ENCODE measurements at places on chromosomes 6 and 20.

- DNase-seq = no peak
Observed at GRCh38 chr6:170371588-170371987, 65.0 kb downstream of the FAM120B start.

DNA sequence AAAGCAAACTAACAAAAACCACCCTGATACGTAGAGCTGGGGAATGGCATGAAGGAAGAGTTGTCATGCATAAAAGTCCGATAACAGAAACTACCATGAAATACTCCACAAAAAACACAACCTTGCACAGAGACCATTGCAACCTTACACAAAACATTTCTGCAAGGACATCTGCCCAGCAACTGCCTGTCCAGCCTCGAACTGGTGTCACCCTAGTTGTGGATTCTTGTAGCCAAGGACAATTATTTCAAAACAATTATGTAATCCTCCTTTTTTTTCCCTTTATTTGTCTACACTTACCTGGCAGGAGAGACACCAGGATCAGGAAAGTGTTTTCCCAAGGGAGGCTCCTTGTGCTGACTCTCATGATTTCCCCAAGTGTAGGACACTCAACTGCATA is 232.5 kb upstream of the SYNDIG1 start:
- DNase-seq = no peak

GRCh38 chr20:62885046-62885895 is 23.6 kb upstream of the TCFL5 start:
- no peak for DNase-seq

- no peak for DNase-seq
Observed at GRCh38 chr20:49742948-49743347, 29.3 kb upstream of the B4GALT5 start.

- DNase-seq = no peak
Observed at GRCh38 chr6:113271437-113271836, 585.7 kb upstream of the MARCKS start.

GRCh38 chr20:61328911-61329558 is 77.0 kb downstream of the CDH4 start:
- DNase-seq = no peak

DNA sequence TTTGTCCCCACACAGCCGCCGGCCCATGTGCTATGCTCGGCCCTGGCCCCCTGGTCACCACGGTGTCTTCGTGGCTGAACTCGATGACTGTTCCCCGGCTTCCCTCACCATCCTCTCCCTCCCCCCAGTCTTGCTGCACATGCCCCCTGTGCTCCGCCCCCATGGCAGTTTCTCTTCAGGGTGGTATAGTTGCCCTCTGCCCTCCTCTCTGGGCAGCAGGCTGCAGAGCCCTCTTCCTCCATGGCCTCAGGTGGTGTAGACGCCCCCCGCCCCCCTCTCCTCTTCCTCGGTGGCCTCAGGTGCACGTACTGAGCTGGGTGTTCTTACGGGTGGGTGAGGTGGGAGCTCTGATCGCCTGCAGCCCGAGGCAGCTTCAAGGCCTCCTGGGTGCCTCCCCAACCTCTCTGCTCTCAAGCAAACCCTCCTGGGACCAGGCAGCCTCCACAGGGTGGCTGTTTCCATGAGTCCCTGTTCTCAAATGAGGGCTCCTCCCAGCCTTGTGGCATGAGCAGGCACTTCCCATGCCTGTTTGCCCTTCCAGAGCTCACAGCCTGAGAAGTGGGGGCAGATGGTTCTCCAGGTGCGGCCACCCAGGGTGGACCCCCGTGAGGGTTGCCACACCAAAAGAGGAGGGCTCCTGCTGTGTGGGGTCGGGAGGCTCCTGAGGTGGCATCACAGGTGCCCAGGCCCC is 24.8 kb downstream of the COL20A1 start:
- DNase-seq = no peak

GRCh38 chr6:70152786-70153185 is 150.1 kb downstream of the COL9A1 start:
- no peak for DNase-seq

DNA sequence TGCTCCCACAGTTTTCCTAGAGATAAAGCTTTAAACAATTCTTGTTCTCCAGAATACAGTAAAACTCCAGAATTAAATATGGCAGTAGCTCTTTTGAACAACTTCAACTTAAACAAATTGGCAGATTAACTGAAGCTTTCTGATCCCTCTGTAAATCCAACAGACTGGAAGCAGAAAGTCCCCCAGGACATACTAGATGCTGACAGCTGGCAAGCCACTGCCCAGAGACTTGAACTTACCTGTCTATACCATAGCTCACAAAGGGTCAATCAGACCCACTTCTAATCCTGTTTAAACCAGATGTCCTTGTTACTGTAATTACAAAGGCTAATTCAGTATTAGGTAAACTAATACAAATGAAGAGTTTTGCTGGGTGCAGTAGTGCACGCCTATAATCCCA is 12.3 kb downstream of the GPLD1 start:
- no peak for DNase-seq

DNA sequence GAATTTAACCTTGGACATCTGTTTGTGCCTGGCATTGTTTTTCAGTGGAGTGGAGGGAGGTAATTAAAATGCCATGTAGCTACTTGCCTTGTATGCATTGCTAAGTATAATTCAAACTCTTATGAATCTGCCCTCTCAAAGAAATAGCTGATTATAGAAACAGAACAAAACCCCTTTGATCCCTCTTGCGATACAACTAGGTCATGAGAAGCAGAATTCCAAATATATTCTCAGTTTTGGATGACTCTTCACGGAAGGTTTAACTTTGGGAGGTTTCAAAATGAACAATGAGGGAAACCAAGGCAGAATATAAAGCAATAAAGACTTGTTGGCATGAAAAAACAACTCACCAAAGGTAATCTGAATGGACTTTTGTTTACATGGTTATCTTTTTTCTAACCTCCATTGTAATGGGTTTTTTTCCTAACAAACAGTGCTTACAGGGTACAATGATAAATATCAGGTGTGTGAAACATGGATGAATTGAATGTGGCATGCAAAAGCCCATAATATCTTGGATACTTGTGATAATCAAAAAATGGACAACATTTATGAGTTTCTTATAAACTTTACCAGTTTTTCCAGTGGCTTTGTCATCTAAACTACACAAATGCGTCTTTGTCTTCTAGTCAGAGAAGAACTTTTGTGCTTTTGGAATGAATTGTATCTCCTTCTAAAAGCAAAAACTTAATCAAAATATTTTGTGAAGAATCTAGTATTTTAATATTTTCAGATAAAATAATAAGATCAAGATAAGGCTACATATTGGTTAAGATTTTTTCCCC is 15.7 kb upstream of the HEY2 start:
- no peak for DNase-seq

GRCh38 chr6:44775121-44775520 is 387.6 kb downstream of the CDC5L start:
- no peak for DNase-seq

GRCh38 chr20:10679269-10679668 is 5.5 kb upstream of the JAG1 start:
- DNase-seq = no peak

GRCh38 chr6:146878168-146878951 is 279.6 kb downstream of the ADGB start:
- peak; percentile 78 for DNase-seq

GRCh38 chr6:46325561-46326530 is 155.1 kb upstream of the ENPP5 start:
- no peak for DNase-seq

- peak; percentile 13 for DNase-seq
Observed at GRCh38 chr6:111731456-111732195, 125.9 kb upstream of the TRAF3IP2 start.

DNA sequence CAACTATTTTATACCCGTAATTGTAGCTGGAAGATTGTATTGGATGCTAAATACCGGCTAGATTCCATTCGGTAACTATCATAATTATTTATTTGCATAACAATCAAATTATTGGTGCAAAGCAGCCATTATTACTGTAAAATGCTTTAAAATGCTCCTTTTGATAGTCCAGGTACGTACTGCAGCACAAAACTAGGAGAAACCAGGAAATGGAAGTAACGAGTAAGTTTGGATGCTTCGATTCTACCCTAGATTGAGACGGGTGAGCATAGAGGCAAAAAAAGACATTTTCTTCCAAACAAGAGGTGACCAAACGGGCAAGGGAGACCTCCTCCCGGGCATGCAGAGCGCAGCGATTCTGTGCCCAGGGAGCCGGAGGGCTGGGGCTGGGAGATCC is 469 bp upstream of the XRN2 start:
- DNase-seq = no peak

DNA sequence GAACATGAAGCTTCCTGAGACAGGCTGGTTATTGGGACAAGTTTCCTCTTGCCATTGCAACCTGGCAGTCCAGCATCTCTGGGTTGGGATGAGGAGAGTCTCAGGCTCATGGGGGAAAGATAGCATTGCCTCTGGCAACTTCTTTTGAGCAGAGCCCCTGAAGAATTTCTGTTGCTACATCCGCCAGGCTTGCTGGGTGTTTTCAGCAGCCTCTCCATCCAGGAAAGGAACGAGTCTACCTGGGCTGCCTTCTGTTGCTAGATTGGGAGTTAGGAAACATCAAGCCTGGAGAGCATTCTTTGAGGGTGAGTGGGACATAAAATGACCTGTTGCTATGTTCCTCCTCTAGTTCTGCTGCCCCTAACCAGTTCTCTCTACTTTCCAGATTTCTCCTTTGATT is 313.5 kb downstream of the RFPL4B start:
- no peak for DNase-seq

DNA sequence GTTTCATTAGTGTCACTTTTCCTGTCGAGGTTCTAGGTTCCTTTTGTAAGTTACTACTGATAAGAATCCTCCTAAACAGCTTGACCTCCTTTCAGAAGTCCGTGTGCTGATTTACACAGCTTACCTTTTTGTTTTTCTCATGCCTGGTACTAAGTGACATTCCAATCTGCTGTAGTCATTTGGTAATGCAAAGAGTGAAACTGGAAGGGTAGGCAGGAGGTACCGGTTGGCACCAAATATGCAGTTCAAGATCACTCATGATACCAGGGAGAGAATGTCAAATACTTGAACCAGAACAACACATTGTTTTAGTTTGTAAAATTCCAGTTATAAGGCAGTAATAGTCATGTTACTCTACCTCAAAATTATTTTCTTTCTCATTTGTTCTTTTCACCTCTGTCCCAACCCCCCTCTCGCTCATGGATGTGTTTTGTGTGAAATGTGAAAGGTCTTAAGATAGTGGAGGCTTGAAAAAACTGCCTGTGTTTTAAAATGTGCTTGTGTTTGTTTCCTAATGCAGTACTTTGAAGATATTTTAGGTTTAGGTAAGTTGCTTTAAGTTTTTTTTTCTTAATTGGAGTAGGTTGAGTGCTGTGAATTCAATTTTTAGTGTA is 23.2 kb downstream of the AFDN start:
- no peak for DNase-seq

DNA sequence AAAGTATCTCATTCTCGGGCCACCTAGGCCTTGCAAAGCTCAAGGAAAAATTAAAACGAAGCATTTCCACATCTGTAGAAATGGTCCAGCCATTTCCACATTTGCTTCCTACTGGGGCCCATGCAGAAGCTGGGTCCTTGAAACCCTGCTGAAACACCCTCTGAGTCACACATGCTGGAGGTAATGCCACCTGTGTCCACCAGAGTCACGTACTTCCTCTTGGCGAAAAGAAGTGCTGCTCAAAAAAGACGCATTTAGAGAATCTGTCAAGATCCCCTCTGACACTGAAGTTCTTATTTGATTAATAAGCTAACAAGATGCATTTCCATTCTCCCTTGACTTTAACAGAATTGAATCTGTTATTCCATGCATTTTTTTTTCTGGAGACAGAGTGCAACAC is 423.2 kb downstream of the PREX1 start:
- no peak for DNase-seq

DNA sequence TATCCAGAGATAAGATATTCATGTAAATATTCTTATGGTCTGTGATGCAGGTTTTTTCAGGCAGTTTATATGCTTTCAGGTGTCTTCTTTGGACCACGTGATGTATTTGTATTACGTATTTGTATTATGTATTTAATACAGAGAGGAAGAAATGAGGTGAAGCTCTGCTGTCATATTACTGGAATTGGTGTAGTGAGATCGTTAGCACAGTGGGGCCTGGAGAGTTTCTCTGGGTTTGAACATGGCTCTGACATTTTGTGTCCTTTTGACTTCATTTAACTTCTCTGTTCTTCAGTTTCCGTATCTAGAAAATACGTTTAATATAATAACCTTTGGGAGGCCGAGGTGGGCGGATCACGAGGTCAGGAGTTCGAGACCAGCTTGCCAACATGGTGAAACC is 1.6 kb upstream of the PRIM2 start:
- DNase-seq = no peak

DNA sequence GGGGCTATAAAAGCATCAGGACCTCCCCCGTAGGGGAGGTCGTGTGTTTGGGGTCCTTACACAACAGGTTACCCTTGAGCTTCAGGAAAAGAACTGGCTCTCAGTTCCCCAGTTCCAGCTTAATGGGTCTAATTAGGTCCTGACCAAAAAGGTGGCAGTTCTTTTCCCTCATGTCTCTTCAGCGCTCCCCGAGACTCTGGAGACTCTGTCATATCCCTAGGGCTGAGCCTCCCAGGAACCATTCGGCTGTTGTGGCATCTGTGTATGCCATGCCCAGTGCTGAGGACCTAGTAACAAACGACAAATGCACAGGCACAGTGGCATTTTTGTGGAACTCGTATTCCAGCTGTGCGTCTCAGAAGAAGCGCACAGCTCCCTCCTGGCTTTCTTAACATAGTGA is 14.6 kb downstream of the PRDM1 start:
- DNase-seq = no peak

GRCh38 chr20:12644461-12644860 is 364.3 kb upstream of the SPTLC3 start:
- no peak for DNase-seq

- DNase-seq = no peak
Observed at GRCh38 chr6:41343641-41344187, 8.3 kb downstream of the NCR2 start.

GRCh38 chr6:128443553-128443952 is 76.8 kb downstream of the PTPRK start:
- no peak for DNase-seq

DNA sequence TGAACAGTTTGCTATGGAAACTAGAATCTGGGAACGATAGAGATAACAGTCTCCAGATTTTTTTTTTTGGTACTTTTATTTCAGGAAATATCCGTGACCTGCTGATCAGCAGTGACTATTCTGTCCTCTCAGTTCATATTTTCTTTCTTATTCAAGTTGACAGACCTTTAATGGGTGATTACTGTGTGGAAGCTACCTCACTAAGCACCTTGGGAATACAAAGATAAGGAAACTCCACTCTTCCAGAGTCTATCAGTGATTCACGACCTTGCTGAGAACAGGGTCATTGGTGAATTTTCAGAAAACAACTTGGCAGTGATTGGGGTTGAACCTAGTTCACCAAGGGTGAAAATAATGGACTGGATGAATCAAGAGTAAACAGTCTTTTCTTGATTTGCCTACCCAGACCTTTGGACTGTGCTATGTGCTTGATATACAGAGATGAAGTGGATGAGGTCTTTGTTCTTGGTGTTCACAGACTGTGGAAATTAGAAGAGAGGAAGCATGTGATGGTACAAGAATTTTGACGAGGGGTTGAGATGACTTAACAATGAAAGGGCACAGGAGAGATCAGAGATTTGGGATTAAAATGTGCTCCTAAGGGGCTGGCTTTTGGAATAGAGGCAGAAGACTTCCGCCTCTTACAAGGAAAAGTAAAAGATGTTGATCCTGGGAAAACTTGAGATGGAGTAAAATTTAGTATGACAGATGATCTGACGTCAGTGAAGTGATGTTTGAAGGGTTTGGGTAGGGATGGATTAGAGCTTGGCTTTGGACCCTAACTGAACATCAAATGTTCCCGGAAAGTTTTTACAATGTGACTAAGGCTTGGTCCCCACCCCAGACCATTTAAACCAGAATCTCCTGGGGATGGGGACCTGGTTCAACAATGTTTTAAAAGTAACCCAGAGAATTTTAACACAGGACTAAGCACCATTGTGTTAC is 1.2 kb downstream of the KAT14 start:
- DNase-seq = no peak

- DNase-seq = peak; percentile 83
Observed at GRCh38 chr6:42661540-42662153, 60.8 kb downstream of the PRPH2 start.

Measured in AML-193 (cell line).